Mesothelial cell of epicardium (in vitro differentiated cells): ENCODE measurements at places on chromosomes 4 and X.
A peak's percentile ranks its signal among the peaks of the same experiment; 100 is the strongest.

GRCh38 chr4:66647476-66647875 lies 897.8 kb downstream of the CENPC start:
- H3K27ac ChIP-seq, result no peak overlapping the region
- no peaks in the 10 kb centered on the region for H3K27me3 ChIP-seq
- DNase-seq, result no peak
- H3K4me1 ChIP-seq, result no peaks in the 10 kb centered on the region
- no peaks in the 10 kb centered on the region for H3K36me3 ChIP-seq

DNA sequence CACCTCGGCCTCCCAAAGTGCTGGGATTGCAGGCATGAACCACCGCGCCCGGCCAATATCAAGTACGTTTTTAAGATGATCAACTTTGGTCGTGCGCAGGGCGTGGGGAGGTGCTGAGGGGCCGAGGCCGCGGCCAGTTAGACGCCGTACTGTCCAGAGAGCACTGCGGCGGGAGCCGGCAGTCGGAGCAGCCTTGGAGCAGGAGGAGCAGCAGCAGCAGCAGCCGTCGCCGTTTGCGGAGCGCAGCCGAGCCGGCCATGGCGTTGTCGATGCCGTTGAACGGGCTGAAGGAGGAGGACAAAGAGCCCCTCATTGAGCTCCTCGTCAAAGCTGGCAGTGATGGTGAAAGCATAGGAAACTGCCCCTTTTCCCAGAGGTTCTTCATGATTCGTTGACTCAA lies 8.5 kb upstream of the USP9X start:
- no peaks in the 10 kb centered on the region for H3K36me3 ChIP-seq
- DNase-seq, result no peak
- no peaks in the 10 kb centered on the region for H3K27me3 ChIP-seq
- H3K27ac ChIP-seq, result no peak overlapping the region
- no peaks in the 10 kb centered on the region for H3K4me1 ChIP-seq

- no peaks in the 10 kb centered on the region for H3K27me3 ChIP-seq
- H3K27ac ChIP-seq, result no peak overlapping the region
- no peaks in the 10 kb centered on the region for H3K4me1 ChIP-seq
- no peak overlapping the region for H3K4me3 ChIP-seq
- no peak for DNase-seq
Observed at GRCh38 chrX:125507119-125507518, 187.4 kb downstream of the TEX13C start.

GRCh38 chr4:189815404-189816192 lies 125.1 kb upstream of the FRG1 start:
- no peak for DNase-seq
- H3K4me3 ChIP-seq, result no peak overlapping the region
- no peaks in the 10 kb centered on the region for H3K4me1 ChIP-seq
- no peaks in the 10 kb centered on the region for H3K27me3 ChIP-seq

GRCh38 chr4:98516042-98516440 lies 142.4 kb downstream of the TSPAN5 start:
- no peaks in the 10 kb centered on the region for H3K36me3 ChIP-seq
- H3K27me3 ChIP-seq, result no peaks in the 10 kb centered on the region
- no peak for DNase-seq
- peaks cover 46% of the 10 kb centered on the region for H3K4me1 ChIP-seq

- no peak overlapping the region for H3K27ac ChIP-seq
- H3K27me3 ChIP-seq, result no peaks in the 10 kb centered on the region
- no peak for DNase-seq
- no peak overlapping the region for H3K4me3 ChIP-seq
- H3K4me1 ChIP-seq, result no peaks in the 10 kb centered on the region
Observed at GRCh38 chrX:41382714-41383645, 49.0 kb downstream of the DDX3X start.

DNA sequence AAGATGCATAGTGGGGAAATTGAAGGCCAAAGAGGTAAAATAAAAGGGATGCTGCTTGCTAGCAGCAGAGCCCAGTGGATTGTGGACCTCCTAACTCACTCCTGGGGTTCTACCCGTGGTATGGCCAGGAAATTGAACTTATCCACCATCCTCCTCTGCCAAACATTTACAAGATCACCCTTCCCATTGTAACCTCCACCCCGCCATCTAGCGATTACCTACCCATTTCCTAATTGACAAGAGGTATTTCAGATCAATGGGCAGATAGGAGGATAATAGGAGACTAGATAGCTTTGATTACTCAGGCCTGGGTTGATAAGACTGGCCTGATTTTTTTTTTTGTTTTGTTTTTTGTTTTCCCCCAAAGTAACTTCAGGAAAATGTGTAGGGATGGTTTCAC lies 67.8 kb downstream of the REPS2 start:
- peaks cover 2% of the 10 kb centered on the region for H3K27me3 ChIP-seq
- peaks cover 12% of the 10 kb centered on the region for H3K4me1 ChIP-seq
- H3K27ac ChIP-seq, result no peak overlapping the region
- H3K36me3 ChIP-seq, result no peaks in the 10 kb centered on the region

GRCh38 chr4:150988238-150988637 lies 26.8 kb downstream of the LRBA start:
- H3K4me1 ChIP-seq, result no peaks in the 10 kb centered on the region
- H3K27me3 ChIP-seq, result no peaks in the 10 kb centered on the region
- H3K36me3 ChIP-seq, result peaks cover 11% of the 10 kb centered on the region
- H3K27ac ChIP-seq, result no peak overlapping the region
- H3K4me3 ChIP-seq, result no peak overlapping the region

- no peaks in the 10 kb centered on the region for H3K36me3 ChIP-seq
- H3K4me1 ChIP-seq, result peaks cover 16% of the 10 kb centered on the region
- no peaks in the 10 kb centered on the region for H3K27me3 ChIP-seq
- H3K27ac ChIP-seq, result no peak overlapping the region
- no peak for DNase-seq
Observed at GRCh38 chr4:26525771-26526150, 35.5 kb upstream of the CCKAR start.

DNA sequence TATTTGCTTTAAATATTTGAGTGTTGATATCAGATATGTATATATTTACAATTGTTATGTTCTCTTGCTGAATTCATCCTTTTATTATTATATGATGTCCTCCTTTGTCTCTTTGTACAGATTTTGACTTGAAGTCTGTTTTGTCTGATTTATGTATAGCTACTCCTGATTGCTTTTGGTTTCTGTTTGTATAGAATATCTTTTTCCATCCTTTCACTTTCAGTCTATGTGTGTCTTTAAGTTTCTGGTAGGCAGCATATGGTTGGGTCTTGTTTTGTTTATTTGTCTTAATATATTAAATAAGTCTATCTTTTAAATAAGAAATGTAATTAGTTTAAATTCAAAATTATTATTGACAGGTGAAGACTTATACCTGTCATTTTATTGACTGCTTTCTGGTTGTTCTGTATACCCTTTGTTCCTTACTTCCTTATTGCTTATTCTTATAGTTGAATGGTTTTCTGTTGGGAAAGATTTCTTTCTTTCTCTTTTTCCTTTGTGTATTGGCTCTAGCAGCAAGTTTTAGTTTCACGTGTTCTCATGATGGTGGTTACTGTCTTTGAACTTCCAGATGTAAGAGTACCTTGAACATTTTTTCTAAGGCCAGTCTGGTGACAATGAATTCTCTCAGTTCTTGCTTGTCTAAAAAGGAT lies 31.1 kb downstream of the RAB28 start:
- no peak for DNase-seq
- H3K27me3 ChIP-seq, result no peaks in the 10 kb centered on the region
- H3K27ac ChIP-seq, result no peak overlapping the region
- H3K4me1 ChIP-seq, result peaks cover 3% of the 10 kb centered on the region

DNA sequence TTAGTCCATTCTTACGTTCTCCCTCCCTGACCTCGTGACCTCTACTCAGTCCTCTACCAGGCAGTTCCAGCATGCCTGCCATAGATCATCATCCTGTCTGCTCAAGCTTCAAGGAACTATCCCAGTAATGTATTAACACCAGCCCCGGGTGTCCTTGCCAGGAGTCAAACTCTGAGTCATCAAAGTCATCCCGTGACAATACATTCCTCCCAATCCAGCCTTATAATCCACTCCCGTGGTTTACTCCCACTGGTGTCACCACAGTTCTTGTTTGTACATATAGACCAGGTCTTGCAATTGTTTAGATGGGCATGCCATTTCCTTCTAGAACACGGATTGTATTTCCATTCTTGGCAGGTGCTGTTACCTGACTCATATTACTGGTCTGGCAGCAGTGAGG lies 68.7 kb upstream of the TAB3 start:
- H3K27ac ChIP-seq, result no peak overlapping the region
- peaks cover under 1% of the 10 kb centered on the region for H3K36me3 ChIP-seq
- H3K4me3 ChIP-seq, result no peak overlapping the region
- no peak for DNase-seq
- H3K4me1 ChIP-seq, result peaks cover 3% of the 10 kb centered on the region

GRCh38 chrX:16822723-16823122 lies 36.5 kb downstream of the TXLNG start:
- no peaks in the 10 kb centered on the region for H3K27me3 ChIP-seq
- peaks cover 6% of the 10 kb centered on the region for H3K4me1 ChIP-seq
- DNase-seq, result no peak
- no peak overlapping the region for H3K27ac ChIP-seq

DNA sequence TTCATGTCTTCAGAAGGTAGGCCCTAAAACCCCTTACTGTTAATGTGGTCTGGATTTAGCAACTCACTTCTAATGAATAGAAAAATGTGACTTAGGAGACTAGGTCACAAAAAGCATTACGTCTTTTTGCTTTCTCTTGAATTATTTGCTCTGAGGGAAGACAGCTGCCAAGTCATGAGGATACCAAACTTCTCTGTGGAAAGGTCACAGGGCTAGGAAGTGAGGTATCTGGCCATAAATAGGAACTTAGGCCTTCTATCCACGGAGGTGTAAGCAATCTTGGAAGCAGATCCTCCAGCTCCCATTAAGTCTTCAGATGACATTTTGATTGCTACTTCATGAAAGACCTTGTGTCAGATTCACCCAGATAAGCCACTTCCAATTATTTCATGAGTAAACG lies 120.6 kb downstream of the JADE1 start:
- H3K36me3 ChIP-seq, result peaks cover 19% of the 10 kb centered on the region
- H3K4me3 ChIP-seq, result no peak overlapping the region
- no peak overlapping the region for H3K27ac ChIP-seq
- no peak for DNase-seq

DNA sequence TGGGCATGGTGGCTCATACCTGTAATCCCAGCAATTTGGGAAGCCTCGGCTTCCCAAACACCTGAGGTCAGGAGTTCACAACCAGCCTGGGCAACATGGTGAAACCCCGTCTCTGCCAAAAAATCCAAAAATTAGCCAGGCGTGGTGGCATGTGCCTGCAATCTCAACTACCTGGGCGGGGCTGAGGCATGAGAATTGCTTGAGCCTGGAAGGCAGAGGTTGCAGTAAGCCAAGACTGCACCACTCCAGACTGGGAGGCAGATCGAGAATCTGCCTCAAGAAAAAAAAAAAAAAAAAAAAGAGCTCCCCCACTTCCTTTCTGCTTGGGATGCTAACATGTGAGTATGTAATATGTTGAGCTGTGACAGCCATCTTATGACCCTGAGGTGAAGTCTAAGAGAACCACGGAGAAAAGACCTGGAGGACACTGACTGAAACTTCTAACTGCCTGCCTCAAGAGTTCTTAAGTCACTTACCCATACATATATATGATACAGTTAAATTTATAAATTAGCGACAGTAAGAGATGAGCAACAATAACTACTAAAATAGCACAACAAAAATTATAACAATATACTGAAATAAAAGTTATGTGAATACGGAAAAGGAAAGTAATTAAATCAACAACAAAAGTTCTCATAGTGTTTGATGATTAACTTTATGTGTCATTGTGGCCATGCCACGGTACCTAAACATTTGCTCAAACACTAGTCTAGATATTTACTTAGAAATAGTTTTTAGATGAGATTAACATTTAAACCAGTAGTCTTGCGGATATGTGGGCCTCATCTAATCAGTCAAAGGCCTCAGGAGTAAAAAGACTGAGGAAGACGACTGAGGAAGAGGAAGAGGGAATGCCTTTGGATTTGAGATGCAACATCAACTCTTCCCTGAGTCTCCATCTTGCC lies 178.3 kb downstream of the OPHN1 start:
- no peak overlapping the region for H3K27ac ChIP-seq
- H3K4me3 ChIP-seq, result no peak overlapping the region
- H3K27me3 ChIP-seq, result no peaks in the 10 kb centered on the region
- no peaks in the 10 kb centered on the region for H3K4me1 ChIP-seq
- no peak for DNase-seq

GRCh38 chr4:169621731-169622492 lies 1.5 kb downstream of the CLCN3 start:
- no peaks in the 10 kb centered on the region for H3K27me3 ChIP-seq
- H3K4me3 ChIP-seq, result peak overlapping the region; percentile 99
- peaks cover 33% of the 10 kb centered on the region for H3K4me1 ChIP-seq
- DNase-seq, result no peak

DNA sequence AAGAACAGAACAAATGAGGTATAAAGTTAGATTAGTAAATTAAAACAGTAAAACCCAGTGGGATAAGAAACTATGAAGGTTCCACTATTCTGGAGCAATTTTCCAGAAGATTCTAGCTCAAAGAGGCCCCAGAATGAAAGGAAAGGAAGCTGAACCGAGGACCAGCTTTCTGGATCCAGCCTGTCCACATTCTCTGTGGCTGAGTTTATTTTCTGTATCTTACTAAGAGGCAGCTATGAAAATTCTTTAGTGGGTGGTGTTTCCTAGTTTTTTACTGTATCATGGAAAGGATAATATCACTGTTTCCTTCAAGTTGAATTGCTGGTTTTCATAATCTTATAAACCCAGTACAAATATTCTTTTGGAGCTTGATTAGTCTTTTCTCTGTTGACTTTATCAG lies 11.8 kb downstream of the DAPP1 start:
- no peaks in the 10 kb centered on the region for H3K36me3 ChIP-seq
- peak overlapping the region; percentile 82 for H3K27ac ChIP-seq
- no peak for DNase-seq

DNA sequence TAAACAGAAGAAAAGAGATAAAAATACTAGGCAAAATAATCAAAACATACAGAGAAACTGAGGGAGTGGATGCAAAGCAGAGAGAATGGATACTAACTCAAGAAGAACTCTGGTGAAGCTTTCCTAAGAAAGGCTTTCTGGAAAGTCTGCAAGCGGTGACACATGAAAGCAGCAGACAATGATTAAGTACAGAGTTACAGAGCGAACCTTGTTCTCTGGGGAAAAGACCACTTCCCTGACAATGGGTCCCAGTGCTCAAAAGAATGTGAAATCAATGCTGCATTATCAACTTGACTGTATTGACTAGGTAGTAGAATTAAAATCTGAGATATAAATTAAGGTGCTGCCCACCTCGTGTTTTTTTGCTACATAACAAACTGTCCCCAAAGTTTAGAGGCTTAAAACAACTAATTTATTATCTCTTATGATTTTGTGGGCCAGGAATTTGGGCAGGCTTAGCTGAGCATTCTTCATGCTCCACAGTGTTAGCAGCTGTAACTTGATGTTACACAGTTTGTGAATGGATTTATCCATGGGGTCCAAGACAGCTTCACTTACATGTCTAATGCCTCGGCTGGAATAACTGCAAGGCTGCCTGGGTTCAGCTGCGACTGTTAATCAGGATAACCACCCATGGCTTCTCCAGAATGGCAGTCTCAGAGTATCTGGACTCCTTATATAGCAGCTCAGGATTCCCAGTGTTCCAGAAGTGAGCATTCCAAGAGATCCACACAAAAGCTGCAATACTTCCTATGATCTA lies 106.9 kb upstream of the INPP4B start:
- DNase-seq, result no peak
- H3K27ac ChIP-seq, result no peak overlapping the region
- H3K4me3 ChIP-seq, result no peak overlapping the region
- no peaks in the 10 kb centered on the region for H3K27me3 ChIP-seq
- peaks cover 4% of the 10 kb centered on the region for H3K36me3 ChIP-seq
- peaks cover 2% of the 10 kb centered on the region for H3K4me1 ChIP-seq
